ENCODE measurements at places on chromosomes 2 and 18.

DNA sequence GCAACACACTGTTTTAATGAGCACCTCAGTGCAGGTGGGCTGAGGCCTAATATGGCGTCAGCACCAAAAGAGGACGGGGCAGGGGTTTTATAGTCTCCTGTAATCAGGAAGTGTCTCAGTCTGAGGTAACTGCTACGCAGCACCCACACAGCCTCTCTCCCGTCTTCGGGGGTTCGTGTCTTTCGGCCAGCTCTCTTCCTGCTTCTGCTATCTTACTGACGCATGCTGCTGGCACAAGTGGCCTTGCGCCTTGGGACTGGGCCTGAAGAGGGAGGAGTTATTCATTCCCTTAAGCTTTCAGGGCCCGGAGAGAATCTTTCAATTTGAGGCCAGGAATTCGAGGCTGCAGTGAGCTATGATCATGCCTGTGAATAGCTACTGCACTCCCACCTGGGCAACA is 14.5 kb upstream of the PAPOLG start:
- DNase-seq = no peak

- no peak for DNase-seq
These were observed 247.1 kb upstream of the UBE2E3 start for GRCh38 chr2:180733330-180733729.

DNA sequence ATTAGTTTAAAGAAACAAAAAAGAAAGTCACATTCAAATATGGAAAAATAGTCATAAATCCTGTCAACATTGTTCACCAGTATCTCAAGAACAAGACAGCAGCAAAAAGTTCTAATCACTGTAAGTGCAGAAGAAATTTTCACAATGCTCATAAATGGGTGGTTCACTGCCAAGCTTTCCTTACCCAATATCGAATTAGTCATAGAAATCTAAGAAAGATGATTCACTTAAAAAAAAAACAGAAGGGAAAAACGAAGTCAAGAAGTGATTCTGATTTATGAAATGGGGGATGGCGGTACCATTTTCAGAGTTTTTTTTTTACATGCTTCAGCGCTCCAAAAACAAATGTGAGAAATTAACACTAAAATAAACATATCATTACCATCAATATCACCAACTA is 156.7 kb downstream of the EXOC6B start:
- no peak for DNase-seq

DNA sequence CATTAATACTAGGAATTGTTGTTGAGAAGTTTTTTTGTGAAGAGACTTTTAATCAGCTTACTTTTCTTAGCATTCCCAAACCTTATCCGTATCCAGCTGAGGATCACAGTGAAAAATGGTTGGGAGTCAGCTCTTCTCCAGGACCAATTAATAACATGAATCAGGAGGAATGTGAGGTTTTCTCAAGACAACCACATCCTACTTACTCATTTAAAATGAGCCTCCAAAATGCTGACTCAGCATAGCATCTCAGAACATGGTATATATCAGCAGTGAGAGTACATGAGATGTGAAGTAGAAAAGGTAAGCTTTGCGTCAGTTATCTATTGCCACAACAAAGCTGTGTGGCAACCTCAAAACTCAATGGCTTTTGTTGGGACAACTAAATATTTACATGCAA is 140.3 kb downstream of the NRP2 start:
- no peak for DNase-seq

GRCh38 chr2:20198001-20198400 is 26.9 kb downstream of the SDC1 start:
- DNase-seq = no peak

- no peak for DNase-seq
These were observed 21.2 kb upstream of the IL1A start for GRCh38 chr2:112805542-112805941.
